ENCODE measurements at places on chromosomes 6 and 20.

GRCh38 chr6:14035874-14036273, 81.7 kb upstream of the CD83 start:
- no peak for DNase-seq

DNA sequence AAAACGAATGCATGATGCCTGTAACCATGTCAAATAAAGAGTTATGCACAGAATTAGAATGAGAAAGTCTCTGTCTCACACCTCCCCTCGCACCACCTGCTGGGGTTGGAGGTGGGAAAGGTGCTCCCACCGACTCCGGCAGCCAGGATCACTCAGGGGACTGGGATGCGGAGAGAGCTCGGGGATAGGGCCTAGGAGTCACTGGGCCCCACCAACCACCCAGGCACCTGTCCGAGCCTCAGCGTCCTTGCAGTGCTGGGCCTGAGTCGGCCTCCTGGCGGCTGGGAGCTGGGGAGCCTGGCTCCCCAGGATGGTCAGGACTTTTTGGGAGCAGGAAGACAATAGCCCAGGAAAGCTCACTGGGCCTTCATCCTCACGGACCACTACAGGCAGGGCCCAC, 22.4 kb upstream of the CHRNA4 start:
- DNase-seq, result no peak

DNA sequence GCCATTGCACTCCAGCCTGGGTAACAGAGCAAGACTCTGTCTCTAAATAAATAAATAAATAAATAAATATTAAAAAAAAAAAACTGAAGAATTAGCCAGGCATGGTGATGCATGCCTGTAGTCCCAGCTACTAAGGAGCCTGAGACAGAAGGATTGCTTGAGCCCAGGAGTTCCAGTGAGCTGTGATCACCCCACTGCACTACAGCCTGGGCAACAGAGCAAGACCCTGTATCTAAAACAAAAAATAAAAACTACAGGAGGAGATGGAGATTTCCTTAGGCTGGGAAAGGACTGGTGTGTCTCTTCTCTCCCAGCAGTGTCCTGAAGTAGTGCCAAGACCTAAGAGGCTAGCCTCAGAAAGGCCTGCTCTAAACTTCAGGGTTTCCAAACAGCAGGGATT, 8.1 kb upstream of the GTF3C6 start:
- no peak for DNase-seq

DNA sequence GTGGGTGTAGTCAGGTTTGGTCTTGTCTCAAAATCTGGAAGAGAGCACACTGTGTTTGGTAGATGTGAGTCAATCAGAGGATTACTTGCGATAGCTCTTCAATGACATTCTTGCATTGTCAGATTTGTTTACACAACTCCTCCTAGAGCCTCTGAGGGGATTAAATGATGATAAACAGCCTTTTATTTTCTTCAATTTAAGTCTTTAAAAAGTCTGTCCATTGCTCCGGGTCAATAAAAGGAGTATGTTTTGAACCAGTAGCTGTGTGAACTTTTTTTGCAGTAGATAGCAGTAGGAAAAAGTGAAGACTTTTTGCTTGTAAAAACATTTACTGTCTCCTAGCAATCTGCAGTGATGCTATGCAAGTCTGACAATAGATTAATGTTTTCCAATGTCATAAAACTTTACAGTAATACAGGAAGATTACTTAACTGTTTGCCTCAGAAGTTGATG, 49.9 kb downstream of the GJA1 start:
- DNase-seq, result no peak

All from effector memory CD4-positive, alpha-beta T cell (primary cell).